Suppressor macrophage (primary cell): ENCODE measurements at places on chromosomes 6 and 20.
A peak's percentile ranks its signal among the peaks of the same experiment; 100 is the strongest.

DNA sequence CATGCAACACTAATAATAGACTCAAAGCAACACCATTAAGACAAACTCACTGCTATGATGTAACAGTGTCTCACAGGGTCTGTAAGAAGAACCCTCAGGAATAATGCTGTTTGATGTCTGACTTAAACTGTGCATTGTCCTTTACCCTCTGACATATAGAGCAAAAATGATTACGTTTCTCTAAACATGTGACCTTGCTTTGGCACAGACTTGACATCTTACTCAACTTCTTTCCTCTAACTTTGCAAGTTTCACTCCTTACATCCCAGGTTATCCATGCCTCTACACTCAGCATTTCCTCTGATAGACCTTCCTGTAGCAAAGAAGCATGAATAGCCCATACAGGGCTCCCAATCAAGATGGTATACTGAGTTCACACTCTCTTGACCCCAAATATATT is 252.7 kb downstream of the UST start:
- DNase-seq: no peak

DNA sequence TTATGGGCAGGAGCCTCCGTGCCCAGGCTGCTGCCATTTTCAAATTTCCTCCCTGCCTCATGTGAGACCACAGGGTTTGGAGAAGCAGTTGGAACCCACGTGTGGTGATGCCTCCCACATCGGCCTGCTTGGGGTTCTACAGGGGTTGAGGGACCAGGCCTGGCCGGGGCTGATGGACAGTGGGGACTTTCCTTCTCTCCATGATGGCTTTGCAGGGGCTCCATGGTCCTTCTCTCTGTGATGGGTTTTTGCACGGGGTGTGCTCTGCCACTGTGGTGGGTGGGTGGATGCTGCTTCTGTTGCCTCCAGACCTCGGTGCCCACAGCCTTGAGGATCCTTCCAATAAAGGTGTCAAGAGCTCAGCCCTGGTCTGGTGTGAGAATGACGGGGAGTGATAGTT is 54.4 kb downstream of the ADNP start:
- no peak for DNase-seq

- DNase-seq: no peak
Measured at GRCh38 chr20:62368392-62368975, 1.4 kb upstream of the LAMA5 start.

DNA sequence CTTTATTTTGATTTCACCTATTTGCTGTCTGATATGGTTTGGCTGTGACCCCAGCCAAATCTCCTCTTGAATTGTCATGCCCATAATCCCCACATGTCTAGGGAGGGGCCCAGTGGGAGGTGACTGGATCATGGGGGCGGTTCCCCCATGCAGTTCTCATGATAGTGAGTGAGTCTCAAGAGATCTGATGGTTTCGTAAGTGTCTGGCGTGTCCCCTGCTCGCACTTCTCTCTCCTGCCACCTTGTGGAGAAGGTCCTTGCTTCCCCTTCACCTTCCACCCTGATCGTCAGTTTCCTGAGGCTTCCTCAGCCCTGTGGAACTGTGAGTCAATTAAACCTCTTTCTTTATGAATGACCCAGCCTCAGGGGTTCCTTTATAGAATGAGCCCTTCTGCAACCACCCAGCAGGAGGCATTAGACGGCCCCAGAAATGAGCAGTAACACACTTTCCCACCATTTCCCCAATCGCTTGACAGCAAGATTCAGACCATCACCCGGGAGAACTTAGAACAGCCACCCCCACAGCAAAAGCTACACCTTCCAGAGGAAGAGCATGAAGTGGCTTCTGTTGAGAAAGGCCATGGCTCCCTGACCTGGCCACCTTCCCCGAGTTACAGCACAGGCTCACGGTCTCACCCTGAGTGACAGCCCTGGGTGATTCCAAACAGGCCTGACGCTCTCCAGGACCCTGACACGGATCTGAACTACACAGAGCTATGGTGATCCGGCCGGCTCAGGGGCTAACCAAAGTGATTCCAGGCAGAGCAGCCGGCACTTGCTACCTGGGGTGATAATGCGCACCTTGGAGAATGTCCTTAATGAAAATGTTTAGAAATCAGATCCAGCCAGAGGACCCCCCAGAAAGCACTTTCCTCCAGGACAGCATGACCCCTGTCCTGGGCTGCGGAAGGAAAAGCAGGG is 131.2 kb upstream of the CDH4 start:
- DNase-seq: peak; percentile 81

GRCh38 chr6:139114746-139115145 is 20.1 kb upstream of the HECA start:
- DNase-seq: no peak

DNA sequence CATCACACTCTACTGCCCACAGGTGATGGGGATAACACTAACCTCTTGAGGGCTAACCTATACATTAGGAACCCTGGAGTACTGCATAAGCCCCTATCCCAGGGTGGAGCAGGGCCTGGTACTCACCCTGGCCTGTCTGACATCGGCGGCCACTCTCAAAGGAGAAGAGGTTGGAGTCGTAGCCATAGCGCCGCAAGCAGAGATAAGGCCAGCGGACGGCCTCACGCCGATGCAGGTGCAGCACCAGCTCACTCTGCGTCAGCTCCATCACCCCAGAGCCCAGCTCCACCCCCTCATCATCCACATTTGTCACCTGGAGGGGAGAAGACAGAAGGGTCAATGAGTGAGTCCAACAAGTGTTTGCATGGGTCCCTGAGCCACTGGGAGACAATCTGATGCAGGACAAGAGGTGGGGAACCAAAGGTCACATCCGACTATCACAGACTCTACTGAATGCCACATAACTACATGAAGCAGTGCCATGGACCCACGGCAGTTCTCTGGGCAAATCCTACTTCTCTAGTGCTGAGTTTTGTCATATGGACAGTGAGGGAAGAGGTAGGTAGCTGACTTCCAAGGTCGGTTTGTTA is 4.3 kb downstream of the FRS3 start:
- no peak for DNase-seq

- DNase-seq: peak; percentile 57
Measured at GRCh38 chr6:109623288-109623687, 67.7 kb downstream of the AK9 start.

DNA sequence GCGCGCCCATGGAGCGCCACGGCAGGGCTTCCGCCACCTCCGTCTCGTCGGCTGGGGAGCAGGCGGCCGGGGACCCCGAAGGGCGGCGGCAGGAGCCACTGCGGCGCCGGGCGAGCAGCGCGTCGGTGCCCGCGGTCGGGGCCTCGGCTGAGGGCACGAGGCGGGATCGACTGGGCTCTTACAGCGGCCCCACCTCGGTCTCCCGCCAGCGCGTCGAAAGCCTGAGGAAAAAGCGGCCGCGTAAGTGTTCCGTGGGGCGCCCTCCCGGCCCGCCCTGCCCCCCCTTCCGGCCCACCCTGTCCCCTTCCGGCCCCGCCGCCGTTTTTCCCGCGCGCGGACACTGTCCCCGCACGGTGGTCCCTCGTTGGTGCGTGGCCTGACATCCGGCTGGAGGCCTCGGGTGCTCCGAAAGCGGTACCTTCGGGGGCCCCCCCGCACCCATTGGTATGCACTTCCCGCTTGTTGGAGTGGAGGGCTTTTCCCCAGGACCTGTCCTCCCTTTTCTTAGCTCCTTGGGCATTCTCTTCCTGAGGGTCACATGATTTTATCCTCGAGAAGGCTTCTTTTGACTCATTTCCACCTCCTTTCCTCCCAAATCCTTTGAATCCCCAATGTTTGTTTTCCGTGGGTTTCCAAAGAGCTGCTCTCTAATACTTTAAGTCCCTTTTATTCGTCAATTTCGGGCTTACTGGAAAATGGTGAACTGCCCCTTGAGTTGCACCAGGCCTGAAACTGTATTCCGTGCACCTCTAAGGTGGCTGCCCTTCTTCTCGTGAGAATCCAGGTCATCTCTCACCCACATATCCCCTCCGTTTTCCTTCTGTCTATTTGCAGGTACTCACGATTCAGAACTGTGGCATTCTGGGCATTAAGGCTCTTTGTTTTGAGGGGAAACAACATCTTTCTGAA is 556 bp downstream of the PANK2 start:
- peak; percentile 30 for DNase-seq

DNA sequence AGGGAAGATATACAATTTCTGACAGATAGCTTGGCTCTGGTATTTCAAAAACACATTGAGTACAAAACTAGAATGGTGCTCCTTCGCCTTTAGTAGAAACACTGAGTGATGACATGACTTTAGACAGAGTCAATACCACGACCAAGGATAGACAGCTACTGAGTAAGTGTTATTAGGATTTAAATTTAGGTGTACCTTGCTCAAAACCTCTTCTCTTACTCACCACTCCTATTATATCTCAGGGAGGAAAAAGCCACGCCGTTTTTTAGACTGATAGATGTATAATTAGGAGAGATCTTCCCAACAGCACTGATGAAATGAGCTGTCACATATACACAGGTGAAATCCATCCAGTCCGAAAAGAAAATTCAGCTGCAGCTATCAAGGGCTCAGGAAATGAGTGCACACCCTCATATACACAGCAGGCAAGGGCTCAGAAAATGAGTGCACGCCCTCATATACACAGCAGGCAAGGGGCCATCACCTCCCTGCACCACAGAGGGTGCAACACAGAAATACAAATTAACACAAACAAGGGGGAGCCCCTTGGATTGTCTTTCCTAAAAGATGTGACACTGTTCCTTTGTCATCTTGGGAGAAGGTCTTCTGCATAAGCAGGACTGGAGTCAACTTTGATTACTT is 53.7 kb downstream of the LYRM4 start:
- no peak for DNase-seq

DNA sequence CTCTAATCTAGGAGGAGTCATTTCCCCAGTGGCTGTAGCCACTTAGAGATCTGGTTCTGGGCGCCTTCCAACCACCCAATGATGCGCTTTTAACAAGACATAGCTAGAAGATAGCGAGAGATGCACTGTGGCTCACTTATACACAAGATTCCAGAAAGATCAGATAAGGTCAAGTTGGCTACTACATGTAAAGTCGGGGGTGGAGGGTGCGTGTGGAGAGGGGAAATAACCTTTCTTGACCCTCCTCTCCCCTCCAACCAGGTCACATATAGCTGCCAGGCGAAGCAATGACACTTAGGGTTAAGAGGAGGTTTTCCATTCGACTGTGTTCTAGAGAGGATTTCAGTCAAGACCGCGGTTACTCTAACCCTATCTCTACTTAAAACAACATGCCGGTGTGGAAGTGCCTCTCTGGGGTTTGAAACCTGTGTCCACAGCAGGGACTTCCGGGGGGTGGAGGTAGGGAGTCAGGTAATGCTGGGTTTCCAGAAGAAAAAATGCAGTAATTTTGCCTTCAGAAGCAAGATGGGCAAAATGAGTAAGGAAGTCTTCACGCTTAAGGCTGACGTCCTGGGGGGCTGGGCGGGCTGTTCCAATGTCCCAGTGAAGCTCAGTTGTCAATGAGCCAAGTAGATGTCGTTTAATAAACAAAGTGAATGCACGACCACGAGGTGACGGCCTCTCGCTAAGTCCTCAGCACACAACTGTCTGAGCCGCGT is 1.8 kb upstream of the SIM1 start:
- DNase-seq: no peak
